ENCODE measurements at places on chromosomes 11 and 22.

DNA sequence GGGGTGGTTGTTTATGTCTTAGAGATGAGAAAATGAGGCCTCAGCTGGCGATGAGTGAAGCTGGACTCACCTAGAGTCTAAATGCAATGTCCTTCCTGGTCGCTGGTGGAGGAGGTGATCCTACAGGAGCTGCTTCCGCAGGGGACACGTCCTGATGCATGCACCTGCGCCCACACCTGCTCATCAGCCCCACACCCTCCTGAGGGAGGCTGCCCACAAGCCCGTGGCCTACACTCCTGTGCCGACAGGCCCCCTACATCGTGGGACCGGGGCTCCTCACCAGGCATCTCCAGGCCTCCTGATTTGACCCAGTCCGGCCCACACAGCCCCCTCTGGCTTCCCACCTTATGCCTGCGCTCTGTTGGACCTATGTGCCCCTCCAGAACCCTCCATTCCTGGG, 857.2 kb downstream of the TBC1D22A start:
- no peak for DNase-seq

GRCh38 chr11:35407041-35407440, 12.3 kb downstream of the SLC1A2 start:
- no peak for DNase-seq

GRCh38 chr11:101862391-101863233, 52.2 kb upstream of the CEP126 start:
- DNase-seq, result no peak

GRCh38 chr11:44992181-44992582, 41.5 kb upstream of the TP53I11 start:
- DNase-seq, result no peak

DNA sequence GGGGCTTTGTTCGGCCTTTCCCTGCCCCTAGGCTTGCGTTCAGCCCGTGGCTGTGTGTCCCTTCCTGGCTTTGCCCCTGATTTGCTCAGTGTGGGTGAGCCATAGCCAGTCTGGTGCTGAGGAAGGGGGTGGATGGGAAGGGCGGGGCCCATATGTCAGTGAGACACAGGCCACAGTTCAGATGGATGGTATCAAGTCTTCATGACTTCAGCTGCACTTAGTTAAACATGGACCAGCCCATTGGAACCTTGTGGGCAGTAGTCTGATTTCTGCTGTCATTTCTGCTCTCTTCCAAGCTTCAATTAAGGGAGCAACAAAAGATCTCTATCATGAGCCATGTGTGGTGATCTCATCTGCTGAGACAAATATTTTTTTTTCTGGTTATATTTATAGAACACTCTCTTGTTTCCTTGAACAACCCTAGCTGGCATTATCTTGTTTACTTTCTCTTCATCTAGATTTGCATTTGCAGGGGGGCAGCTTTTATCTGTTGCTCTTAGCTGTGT, 21.6 kb upstream of the PEX26 start:
- DNase-seq, result no peak

DNA sequence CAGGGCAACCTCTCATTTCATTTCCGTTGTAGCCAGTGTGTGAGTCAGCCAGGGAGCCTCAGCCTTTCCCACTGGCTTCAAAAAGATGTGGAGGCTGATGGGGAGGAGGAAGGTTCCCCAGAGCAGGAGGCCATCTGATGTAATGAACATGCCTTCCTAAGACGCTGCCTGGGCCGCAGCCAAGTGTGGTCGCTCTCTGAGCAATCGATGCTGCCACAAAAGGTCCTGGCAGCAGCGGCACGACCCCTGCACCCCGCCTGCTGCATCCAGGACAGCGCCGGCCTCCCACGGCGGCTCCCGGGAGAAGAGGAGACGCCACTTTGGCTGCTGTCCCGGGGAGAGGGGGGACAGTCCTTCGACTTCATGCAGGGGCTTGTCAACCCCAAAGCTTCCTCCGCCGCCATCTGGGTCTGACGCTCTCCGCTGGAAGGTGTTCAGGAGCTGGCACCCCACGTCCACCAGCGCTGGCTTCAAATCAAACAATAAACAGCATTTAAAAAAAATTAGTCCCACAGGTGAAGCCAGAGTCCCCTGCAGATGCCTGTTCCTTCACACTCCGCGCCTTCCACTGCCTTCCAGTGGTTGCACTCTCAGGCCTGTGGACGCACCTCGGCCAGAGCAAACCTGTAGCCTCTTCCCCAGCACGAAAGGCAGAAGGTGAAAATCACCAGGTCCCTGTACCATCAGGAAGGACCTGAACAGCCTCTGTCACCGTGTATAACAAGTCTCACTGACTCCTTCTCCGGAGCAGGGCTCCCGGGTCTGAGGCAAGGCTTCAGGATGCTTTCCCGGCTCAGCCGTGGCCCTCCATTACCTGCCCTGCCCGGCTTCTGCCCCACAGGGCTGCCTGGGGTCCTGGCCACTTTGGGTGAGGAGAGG, 930.7 kb downstream of the BRD1 start:
- no peak for DNase-seq

- no peak for DNase-seq
Observed at GRCh38 chr11:58922479-58922878, 16.8 kb upstream of the GLYATL1 start.

DNA sequence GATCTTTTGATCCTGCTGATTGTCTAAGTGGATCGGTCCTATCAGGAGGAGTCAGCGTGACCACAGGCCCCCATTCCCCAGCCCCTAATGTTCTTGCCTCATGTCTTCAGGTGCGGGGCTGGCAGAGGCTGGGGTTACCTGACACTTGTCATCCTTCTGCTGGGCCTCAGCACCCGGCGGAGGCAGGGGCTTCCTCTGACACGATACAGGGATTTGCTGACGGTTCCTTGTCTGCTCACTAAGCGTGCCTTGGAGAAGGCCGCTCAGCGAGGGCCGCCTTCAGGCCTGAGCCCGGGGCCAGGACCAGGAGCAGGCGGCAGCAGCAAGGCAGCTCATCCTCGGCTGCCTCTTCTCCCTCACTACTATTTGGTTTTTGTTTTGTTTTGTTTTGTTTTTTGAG, 45.7 kb upstream of the KCNQ1OT1 start:
- DNase-seq, result no peak

DNA sequence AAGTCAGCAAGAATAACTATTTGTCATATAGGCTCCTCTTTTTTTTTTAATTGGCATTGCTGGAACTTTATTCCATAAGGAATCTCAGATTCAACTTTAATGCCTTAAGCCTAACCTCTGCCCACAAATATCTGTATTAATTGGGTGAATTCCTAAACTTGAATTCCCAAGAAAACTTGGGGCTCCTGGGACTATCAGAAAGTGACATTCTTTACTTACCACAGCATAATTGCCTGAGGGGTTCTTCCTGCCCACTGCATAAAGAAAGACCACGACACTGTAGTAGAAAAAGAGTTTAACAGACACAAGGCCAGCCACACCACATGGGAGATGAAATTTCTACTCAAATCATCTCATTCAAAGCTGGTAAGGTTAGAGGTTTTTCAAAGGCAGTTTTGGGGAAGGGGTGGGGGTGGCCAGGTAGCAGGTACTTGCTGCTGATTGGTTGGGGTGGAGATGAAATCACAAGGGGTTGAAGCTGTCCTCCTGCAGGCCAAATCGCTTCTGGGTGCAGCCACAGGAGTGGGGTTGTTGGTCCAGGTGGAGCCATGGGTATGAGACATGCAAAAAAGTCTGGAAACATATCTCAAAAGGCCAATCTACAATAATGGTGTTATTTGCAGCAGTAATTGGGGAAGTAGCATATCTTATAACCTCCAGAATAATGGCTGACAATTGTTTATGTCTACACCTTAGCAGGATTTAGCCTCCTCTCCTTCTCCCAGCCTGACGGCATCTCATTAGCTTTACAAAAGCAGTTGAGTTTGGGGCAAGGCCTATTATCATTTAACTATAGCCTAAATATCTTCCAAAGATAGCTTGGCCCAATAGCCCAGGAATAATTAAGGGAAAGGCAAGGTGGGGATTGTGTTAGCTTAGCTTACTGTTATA, 4.8 kb upstream of the NLRP10 start:
- no peak for DNase-seq

- DNase-seq, result no peak
Observed at GRCh38 chr22:26941896-26942636, 284.7 kb downstream of the MIAT start.

DNA sequence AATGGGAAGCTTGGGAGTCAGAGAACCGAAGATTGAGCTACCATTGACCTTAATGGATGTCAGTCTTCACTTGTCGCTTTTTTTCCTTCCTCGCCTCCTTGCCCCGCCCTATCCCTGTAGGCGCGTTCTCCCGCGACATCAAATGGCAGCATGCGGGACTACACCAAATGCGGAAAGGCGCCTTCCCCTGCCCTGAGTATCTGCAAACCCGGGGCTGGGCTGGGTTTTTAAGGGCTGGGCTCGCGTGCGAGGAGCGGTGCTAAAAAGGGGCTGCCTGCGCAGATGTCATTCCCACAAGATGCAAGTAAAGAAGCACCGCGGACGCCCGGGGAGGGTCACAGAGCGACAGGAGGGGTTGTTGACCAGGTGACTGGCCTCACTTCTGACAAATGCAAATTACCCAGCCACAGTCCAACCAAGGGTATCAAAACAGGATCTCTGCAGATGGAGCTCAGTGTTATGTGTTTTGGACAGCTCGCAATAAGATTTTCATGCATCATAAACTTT, 4.7 kb upstream of the FAM111B start:
- peak; percentile 80 for DNase-seq

DNA sequence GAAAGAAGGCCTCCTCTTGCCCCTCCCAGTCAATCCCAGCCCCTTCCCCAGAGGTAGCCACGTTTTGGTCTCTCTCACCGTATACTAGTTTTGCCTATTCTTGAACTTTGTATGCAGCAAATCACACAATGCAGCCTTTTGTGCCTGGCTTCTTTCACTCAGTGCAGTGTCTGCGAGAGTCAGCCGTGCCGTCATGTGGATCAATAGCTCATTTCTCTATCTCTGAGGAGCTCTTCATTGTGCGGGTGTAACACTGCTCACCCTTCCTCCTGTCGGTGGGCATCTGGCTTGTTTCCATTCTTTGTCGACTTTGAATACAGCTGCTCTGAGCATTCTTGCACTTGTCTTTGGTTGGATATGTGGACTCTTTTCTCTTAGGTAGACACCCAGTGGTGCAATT, 146.5 kb downstream of the CACNA1I start:
- no peak for DNase-seq

DNA sequence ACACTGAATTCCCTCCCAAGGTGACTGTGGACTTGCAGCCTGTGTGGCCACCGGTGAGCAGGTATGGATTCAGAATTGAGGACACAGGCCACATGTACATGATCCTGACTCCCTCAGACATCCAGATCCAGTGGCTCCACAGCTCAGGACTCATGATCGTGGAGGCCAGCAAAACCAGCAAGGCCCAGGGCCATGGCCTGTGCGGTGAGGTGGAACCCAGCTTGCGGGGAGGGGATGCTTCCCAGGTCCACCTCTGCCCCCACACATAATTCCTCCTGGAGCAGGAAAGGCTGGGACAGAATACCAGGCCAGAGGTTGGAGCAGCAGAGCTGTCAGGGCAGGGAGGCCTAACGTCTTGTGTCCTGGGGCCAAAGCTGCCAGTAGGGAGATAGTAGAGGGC, 82.1 kb downstream of the OTOG start:
- no peak for DNase-seq

DNA sequence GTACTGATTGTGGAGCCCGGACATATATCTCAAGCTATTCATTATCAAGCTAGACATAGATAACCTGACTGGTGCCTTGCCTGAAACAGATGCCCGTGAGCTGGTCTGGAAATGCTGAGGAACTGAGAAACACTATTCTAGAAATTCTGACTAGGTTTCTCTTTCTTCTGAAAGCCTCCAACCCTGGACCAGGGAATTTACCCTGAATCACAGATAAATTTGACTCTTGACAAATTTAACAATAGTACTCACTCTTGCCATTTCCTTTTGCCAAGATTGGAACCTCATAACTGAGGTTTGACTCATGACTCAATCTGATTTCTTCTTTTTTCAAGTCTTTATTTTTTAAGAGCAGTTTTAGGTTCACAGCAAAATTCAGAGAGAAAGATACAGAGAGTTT, 189.6 kb upstream of the SYN3 start:
- no peak for DNase-seq

- DNase-seq, result no peak
Observed at GRCh38 chr11:1503708-1504104, 17.1 kb upstream of the MOB2 start.

DNA sequence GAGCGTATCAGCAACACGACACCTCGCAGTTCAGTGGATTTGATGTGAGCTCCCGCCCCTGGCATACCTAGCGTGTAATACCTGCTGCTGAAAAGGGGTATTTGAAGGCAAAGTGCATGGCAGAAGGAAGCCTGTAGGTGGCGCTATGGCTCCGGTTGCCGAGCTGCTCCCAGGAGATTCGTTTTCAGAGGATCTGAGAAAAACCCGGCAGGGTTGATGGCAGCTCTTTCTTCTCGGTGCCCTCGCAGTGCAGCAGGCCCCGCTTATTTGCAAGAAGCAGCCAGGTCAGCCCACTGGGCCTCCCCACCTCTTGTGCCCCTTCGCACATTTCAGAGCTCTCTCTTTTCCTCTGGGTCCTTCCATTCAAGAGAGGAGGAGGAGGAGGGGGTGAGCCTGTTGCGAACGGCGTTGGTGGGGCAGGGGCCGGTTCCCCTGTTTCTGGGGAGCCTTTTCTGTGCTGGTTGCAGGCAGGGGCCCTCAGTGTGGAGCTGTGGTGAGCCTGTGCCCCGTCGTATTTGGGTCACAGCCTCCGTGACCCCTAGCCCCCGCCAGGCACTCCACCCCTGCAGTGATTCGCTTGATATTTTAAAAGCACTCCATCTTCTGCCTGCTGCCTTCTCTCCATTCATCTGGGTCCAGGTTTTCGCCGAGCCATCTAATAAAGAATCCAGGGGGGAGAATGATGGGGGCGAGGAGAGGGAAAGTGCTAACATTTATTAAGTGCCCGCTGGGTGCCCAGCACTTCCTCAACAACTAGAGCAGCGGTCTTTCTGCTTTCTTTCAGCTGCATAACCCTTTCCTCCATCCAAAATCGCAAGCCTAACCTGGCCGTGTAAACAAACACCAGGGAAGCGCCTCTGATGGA, 85.3 kb upstream of the SYT13 start:
- peak; percentile 73 for DNase-seq

- DNase-seq, result no peak
Observed at GRCh38 chr11:123093739-123094138, 31.8 kb upstream of the HSPA8 start.

DNA sequence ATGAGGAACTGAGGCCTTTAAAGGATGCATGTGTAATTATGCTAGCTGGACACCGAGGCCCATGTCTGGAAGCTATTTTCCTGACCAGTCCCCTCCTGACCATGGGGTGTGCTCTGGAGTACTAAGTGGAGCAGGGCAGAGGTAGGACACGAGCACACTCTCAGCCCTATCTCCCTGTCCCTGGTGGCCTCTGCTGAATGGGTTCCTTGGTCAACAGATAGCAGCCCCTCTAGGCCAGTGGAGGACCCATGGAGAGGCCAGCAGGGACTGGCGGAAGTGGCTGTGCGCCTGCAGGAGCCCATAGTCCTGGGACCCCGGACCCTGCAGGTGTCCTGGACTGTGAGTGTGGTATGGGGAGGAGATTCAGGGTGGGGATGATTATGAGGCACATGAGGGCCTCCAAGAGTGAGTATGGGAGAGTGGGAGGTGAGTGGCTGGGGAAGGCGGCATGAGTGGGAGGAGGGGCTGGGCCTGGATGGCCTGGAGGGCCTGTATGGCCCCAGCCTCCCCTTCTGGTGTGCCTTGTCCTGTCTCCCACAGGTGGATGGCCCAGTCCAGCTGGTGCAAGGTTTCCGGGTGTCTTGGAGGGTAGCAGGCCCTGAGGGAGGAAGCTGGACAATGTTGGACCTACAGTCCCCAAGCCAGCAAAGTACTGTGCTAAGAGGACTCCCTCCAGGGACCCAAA, 9.5 kb downstream of the ROBO3 start:
- DNase-seq, result no peak

All from activated CD4-positive, alpha-beta T cell treated with anti-CD3 and anti-CD28 coated beads, Interleukin-10, Interleukin-2, amounts not matched to agents 100 ng/mL and 50 ng/mL, durations not matched to agents 16 hours and 8 hours (primary cell).